Endothelial cell (in vitro differentiated cells): ENCODE measurements at places on chromosomes 16 and 17.

DNA sequence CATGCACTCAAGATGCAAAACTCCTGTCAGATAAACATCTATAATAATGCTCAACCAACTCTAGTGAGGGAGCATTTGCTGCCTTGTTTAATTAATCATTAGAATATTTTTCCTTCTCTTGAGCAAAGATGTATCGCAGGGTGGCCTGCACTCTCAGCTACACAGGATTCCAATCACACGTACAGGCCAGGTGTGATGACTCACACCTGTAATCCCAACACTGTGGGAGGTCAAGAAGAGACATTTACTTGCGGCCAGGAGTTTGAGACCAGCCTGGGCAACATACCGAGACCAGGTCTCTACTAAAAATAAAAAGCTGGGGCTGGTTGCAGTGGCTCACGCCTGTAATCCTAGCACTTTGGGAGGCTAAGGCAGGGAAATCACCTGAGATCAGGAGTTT is 49.1 kb downstream of the ARHGAP17 start:
- DNase-seq = no peak

DNA sequence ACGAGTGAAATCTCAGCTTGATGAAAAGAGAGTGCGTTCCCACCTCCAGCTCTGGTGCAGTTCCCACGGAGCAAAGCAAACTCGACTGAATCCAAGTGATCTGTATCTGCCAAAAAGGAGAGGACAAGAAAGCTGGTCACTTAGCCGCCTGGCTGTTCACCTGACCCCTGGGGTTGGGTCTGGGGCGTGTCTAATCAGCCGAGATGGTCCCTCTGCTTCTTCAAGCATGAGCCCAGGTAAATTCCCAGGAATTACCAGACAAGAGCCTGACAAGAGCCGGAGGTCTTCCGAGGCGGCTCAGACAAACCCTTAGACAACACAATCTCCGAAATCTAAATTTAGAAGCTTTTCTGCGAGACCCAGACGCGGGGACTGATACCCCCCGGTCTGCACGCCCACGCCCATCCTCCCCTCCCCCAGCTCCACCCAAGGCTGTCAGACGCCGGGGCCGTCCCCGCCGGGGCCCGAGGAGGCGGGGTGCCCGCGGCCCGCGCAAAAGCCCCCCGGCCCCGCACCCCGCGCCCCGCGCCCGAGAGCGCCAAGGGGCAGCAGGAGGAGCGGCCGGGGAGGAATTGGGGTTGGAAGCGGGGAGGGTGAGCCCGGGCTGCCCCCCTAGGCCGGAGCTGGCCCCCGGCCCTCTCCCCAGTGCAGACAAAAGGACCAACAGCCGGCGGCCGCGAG is 674 bp downstream of the ZNF821 start:
- DNase-seq = peak; percentile 47

GRCh38 chr16:24009955-24010354 is 174.2 kb downstream of the PRKCB start:
- DNase-seq = no peak

- peak; percentile 88 for DNase-seq
Observed at GRCh38 chr17:80441133-80441578, 26.2 kb downstream of the ENDOV start.

DNA sequence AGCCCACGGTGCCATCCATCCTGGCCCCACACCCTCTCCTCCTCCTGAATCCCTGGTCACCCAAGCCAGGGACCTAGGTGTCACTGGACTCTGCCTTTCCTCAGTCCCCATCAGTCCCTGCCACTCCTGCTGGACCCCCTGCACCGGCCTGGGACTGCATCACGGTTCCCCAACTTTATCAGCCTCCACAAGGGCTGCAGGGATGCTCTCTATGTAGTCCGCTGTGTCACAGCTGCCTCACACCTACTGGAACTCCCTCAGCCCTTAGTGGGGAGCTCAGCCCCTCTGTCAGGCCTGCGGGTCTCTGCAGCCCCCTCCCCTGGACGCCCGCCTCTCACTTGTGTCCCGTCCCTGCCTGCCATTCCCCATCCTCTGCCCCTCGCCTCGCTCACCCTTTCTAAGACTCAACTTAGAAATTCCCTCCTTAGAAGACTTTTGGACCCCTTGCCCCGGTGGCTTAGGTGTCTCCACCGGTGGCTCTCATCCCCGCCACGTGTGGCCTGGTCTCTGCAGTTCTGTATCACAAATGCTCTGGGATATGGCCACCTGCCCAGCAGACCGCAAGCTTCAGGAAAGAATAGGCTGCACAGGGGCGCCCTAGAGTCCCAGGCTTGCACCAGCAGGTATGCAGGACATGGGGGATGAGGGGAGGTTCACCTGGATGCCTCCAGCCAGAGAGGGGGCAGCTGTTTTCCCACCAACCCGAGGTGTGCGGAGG is 62.9 kb downstream of the PRMT7 start:
- no peak for DNase-seq

DNA sequence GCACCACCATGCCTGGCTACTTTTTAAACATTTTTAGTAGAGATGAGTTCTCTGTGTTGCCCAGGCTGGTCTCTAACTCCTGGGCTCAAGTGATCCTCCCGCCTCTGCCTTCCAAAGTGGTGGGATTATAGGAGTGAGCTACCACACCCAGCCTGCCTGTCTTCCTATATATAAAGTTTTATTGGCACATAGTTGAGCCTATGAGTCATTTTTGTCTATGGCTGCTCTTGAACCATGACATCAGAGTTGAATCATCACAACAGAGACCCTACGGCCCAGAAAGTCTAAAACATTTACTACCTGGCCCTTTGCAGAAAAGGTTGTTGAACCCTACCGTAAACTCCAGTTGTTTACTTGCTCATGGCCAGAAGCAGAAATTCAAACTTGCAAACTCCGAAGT is 7.9 kb downstream of the SEPTIN12 start:
- no peak for DNase-seq

DNA sequence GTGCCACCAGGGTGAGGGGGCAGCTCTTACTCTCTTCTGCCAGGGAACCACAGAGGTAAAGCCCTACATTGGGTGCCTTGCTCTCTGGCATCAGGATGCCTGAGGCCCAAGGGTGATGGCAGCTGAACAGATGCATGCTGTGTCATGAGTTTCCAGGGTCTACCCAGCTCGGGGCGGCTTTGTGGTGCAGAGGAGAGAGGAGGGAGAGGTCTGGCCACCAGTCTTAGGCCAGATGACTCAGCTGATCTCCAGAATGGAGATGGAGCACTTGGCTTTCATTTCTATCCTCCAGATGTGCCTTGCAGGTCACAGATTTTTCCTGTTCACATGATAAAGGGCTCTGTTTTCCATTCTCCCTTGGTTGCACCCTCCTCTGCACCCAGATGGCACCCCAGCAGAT is 23.6 kb upstream of the USP22 start:
- DNase-seq = no peak

DNA sequence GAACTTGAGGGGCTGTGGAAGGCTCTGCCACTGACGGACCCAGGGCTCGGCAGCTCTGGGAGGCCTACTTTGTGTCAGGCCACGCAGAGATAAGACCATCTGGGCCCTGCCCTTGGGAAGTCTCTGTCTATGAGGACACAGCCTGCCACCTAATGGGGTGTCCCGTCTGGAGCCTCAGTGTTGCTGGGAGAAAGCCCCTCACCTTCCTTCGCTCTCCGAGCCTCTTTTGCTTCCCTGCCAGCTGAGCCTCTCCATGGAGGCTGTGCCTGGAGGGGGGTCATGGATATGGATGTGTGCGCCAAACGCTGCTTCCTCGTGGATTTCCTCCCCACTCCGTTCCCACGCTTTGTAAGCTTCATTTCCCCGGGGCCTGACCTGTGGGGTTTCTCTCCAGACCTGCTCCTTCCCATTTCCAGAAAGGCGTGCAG is 228.8 kb downstream of the SEC14L1 start:
- DNase-seq = no peak

- no peak for DNase-seq
Observed at GRCh38 chr17:70357190-70357589, 187.9 kb downstream of the KCNJ2 start.

GRCh38 chr16:80512593-80512853 is 28.3 kb upstream of the DYNLRB2 start:
- DNase-seq = no peak

GRCh38 chr17:44074231-44074910 is 3.8 kb downstream of the G6PC3 start:
- DNase-seq = no peak

DNA sequence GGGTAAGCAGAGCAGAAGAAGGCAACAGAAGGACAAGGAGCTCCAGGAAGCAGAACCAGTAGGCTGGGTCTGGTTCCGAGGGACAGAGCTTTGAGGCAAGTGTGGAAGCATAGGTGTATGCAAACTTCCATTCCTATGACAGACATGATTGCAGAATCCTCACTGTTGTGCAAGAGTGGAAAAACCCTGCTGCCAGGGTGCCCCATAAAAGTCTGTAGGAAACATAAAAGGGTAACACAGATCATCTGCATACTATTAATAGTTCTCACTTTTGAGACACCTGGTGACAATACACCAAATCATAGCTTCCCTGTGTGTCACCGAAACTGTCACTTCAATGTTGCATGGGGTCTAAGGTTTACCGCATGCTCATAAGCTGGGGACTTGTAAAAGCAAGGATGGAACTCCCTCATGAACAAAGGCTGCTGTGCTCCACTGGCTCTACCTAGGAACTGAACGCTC is 39.7 kb downstream of the ARHGAP17 start:
- no peak for DNase-seq

DNA sequence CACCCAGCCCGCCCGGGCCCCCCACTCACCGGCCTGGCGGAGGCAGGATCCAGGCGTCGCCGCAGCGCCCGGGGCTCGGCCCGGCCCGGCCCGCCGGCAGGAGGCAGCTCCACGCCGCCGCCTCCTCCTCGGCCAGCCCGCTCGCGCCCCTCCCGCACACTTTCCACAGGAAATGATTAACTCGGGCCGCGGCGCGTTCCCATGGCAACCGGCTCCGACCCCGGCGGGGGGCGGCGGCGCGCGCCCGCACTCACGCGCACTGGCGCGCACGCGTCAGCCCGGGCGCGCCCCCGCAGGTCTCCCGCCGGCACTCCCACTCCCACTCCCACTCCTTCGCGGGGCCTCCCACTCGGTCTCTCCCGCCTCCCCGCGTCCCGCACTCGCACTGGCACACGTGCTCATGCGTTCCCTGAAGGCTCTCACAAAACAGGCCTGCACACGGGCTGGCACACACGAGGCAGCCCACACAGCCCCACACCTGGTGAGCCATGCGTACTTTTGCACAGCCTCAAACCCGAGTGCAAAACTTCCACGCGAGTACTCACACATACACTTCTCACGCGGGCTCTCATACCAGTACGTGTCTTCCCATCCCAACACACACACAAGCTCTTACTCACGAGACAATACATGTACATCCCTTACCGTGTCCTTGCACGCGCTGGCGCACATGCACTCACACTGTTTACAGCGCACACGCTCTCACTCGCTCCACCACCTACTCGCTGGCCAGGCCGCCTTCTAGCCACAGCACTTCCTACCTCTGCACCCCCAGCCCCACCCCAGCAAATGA is at the start of gene KIFC3:
KIFC3 (minus strand) TSS at position 151 of the 793 bp plus-strand sequence. CDS start 4,248 bp downstream, outside the sequence.
- peak; percentile 76 for DNase-seq
